ENCODE measurements at places on chromosomes 12 and 14.
A peak's percentile ranks its signal among the peaks of the same experiment; 100 is the strongest.

DNA sequence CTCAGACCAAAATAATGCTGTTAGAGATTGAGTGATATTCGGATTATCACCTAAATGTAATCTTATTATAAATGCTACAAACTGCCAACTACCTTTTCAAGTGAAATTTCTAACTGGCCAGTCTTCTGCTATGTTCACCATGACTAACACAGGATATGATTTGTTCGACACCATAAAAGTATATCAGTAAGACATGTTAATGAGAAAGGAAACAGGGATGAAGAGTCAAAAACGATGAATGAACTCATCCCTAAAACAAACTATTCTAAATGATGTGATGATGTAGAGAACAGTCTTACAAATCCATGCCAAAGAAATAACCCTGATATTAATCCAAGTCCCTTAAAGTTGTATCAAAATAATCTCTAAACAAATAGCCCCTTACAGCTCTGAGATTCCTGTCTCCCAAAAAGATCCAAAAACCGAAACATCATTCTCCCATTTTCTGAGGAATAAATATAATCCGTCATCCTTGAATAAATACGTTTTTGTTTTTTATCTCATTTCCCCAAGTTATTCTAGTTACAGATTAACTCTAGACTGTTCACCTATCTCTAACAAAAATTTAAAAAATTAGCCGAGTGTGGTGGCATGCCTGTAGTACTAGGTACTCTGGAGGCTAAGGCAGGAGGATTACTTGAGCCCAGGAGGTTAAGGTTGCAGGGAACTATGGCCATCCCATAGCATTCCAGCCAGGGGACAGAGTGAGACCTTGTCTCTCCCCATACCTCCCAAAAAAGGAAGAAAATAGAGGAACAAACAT is 9.1 kb downstream of the SCAF11 start:
- DNase-seq: no peak

- no peak for DNase-seq
Measured at GRCh38 chr12:5272018-5272785, 159.7 kb upstream of the NTF3 start.

DNA sequence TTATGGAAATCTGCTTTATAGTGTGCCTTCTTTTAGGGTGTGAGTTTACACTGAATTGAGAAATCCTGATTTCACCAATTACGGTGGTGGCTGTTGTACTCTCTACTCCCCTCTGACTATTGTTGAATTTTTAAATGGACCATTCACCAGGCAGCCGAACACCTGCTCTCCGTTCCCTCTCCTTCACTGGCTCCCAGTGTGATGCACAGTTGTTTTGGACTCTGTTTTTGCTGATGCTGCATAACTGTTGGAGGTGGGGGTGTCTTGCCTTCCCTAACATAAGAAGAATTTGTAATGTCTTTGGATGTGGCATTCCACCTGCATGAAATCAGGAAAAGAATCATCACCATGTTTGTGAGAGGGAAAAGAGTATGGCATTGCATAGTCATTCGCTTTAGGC is 341.2 kb downstream of the SNAPC1 start:
- no peak for DNase-seq

- DNase-seq: no peak
Measured at GRCh38 chr12:114440270-114441038, 34.5 kb upstream of the TBX5 start.

GRCh38 chr14:95499354-95499750 is 17.1 kb downstream of the SYNE3 start:
- peak; percentile 40 for DNase-seq

- DNase-seq: no peak
Measured at GRCh38 chr14:58650857-58651256, 13.1 kb downstream of the DACT1 start.
